ENCODE measurements at places on chromosomes 6 and 20.
A peak's percentile ranks its signal among the peaks of the same experiment; 100 is the strongest.

DNA sequence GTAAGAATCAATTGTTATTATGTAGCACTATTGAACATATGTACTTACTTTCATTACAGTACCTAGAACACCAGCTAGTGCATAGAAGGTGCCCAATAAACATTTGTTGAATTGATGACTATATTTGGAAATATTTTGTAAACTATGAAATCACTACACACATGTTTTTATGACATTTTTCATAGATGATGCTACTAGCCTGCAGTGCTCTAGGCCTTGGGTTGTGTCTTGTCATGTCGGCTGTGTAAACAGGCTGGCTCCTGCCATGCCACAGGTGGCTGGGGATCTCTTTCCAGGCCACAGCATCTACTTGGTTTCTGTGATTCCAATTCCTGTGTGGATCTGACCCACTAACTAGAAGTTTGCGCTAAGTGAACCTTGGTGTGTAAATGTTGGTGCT, 43.3 kb upstream of the EDN1 start:
- DNase-seq, result no peak

DNA sequence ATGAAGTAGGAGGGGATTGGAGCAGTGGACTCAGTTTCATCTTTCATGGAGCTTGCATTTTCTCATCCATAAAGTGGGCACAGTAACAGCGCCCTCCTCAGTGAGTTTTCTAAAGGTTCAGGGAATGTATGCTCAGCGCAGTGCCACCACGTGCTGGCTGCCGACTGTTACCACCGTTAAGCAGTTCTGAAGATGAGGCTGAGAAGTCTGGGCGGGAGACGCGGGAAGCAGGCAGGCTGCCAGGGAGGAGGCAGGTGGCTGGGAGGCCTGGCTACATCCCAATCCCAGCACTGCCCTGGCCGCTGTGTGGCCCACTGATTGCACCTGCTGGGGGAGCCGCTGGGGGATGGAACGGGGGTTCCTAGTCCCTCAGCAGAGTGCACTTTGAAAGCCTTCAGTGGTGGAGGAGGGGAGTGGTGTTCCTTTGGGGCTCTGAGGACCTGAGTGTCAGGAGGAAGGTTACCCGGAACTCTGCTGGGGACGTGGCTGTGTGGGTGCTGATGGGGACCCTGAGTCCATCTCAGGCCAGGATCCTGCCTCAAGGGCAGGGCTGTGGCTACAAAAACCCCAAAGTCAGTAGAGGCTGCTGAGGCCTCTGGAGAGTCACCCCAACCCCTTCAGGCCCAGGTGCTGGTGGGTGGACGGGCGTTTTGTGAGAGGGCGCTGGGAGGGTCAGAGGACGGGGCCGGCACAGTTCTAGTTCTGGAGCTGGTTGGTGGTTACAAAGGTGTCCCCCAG, 28.0 kb upstream of the PHACTR3 start:
- no peak for DNase-seq

DNA sequence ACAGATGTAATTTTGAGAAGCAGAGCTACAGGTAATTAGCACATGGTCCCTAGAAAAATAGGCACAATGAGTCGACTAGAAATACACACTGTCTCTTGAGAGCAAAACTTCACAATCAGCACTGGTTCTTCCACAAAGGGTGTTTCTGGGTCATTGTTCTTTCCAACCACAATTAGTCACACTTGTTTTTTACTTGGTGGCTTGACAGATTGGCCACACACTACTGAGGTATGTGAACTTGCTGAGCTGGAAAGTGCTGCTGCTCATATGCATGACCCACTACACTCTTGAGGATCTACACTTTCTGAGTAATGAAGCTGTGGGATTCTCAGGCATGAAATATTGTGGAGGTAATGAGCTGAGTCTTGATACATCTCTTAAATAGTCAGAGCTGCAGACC, 347.7 kb downstream of the BCKDHB start:
- peak; percentile 42 for DNase-seq

DNA sequence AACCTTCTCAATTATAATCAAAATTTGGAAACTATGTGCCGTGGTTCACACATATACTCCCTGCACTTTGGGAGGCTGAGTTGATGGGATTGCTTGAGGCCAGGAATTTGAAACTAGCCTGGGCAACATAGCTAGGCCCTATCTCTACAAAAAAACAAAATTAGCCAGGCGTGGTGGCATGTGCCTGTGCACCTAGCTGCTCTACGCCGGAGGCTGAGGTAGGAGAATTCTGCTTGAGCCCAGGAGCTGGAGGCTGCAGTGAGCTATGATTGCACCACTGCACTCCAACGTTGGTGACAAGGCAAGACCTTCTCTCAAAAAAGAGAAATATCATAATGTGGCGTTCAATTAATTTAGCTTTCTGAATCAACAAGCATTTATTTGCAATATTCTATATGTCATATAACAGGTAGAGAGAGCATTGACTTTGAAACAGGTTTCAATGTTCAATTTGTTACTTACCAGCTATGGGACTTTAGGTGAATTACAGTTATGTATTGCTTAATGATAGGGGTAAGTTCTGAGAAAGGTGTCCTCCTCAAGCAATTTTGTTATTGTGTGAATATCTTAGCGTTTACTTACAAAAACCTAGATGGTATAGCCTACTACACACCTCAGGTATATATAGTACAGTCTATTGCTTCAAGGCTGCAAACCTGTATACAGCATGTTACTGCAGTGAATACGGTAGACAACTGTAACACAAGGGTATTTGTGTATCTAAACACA, 2.2 kb upstream of the SYCP2 start:
- DNase-seq, result no peak

DNA sequence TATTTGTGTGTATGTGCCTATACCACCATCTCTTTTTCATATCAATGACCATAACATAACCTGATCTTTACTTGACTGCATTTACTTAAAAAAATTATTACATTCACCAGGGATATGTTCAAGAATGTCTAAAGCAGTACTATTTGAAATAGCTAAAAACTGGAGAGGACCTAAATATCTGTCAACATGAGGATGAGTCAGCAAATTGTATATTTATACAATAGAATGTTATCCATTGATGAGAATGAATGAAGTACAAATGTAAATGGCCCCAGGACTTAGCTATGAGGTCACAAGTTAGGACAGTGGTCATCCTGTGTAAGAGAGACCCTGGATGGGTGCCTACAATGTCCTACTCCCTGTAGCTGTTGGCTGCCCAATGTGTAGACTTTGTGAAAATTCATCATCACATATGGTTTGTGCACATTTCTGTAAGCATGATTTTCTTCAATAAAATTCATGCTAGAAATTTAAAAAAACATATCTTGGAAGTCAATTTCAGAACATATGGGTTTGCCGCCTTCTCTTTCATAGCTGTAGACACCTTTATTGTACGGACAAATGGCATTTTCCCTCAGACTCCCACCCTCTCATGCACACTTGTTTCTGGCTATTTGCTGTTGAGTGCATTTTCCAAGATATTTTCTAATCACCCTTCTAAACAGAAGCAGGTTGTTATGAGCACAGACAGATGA, 202.4 kb downstream of the CDH26 start:
- DNase-seq, result no peak

DNA sequence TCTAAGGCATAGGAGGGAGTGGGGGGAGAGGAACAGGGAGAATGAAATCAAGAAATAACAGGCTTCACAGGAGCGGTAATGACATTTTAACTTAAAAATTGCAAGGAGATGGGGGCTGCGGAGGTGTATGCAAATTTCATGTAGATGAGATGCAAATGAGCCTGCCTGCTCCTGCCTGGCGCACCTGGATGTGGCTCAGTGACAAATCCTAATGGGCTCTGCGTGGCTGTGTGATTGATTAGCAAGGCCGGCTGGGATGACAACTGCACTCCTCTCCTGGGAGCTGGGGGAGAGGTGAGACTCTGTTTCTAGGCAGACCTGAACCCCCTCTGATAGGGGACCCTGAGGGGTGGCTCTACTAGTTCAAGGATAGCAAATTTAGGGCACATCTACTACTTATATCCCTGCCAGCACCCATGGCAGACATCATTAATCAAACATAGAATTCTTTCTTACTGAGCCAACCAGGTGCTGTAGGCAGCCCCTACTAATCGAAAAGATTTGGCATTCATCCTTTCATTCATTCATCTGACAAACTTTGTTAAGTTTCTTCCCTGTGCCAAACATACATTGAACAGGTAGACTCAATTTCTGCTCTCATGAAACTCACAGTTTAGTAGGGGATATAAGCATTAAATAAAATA, 38.4 kb upstream of the TGM2 start:
- no peak for DNase-seq

DNA sequence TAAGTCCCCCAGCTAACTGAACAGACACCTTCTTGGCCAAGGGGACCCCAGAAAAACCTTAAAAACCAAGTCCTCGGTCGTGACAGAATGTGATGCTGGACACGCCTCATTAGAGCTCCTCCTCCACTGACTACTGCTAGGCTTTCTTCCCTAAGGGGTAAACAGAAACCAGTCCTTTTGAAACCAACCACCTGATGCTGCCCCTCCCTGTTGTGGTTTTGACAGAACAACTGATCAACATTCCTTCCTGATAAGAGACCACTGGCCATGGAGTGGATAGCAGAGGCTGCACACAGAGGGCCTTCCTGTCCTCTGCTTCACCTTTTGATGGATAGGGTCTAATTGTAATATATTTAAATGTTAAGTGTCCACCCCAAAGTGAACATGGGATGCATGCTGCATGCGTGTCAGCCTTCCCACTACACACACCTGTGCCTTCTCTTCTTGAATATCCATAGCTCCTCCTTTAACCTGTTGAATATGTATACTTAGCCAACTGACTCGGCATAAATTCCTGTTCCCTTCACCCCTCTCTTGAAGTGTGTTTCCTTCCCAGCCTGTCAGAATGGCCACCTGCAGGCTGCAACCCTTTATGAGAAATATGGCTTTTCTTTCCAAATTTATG, 27.9 kb upstream of the SLC2A12 start:
- no peak for DNase-seq

DNA sequence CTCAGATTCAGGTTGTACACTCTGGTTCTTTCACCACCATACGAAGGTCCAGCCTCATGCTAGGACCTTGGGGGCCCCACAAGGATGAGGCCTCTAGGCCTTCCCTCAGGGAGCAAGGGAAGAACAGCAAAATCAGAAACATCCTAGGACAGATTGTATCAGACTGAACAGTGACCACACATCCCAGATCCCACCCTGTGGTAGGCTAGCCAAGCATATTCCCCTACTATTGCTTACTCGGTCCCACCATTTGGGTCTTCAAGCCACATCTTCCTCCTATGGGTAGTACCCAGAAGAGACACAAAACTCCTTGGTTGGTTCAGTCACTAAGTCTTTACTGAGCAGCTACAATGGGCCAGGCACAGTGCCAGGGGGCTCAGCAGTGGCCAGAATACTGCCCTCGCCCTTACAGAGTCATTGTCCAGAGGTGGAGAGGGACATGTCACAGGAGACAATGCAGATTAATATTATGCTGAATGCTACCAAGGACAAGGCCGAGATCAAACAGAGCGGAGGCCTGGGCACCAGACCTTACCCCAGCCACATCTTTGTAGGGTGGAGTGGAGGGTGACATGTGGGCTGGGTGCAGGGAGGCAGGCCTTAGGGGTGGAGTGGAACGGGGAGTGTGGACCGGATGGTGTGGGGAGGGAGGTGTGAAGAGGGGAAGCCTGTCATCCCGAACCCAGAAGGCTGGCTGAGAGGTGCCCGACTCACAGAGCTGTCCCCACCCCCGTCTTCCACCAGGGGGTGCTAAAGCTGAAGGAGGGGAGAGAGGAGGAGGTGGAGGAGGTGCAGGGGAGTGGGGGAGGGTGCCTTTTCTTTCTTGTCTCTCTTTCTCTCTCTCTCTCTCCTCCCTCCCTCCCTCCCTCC, 6.8 kb upstream of the MAPK13 start:
- DNase-seq, result peak; percentile 75

DNA sequence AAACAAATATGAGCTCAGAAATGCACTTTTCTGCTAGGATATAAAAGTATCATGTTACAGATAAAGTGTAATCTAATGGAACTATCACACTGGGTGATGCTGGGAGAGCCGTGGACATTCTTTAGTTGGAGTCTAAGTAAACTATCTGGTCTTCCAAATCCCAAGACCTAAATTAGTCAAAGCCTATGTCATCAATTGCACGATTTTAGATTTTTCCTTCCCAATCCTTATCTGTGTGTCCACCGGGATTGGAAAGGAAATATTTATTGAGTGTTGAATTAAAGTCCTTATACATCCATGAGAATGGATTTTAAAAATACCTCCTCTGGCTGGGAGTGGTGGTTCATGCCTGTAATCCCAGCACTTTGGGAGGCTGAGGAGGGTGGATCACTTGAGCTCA, 19.6 kb upstream of the MRAP2 start:
- DNase-seq, result no peak

DNA sequence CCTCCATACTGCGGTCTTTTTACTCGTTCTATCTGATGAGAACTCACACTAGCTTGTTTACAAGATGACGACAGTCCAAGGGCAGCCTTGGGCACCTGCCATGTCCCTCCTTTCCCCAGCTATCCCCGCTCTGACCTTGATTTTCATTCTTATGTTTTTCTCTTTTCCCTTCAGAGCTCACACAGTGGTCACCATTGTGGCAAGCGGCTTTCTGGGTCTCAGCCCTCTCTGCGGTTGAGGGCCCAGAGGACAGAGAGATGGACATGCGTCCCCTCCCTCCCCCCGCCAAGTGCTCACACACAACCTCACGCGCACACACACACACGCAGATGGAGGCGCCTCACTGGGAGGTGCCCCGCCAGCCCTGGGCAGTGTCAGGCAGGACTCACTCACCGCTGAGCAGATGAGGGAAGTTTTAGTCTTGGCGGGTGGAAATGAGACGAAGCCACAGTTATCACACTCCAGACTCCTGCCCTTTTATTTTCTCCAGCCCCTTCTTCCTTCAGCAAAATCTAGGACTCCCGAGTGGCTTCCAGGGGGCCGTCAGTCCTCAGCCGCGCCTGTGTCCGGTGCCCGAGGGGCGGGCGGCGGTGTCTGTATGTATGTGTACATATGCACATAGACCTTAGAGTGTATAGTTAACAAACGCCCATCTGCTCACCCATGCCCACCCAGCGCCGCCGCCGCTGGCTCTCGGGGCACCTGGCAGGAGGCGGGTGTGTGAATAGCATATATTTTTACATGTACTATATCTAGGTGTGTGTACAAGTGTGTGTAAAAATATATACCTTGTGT, 13.8 kb upstream of the MYL9 start:
- no peak for DNase-seq

DNA sequence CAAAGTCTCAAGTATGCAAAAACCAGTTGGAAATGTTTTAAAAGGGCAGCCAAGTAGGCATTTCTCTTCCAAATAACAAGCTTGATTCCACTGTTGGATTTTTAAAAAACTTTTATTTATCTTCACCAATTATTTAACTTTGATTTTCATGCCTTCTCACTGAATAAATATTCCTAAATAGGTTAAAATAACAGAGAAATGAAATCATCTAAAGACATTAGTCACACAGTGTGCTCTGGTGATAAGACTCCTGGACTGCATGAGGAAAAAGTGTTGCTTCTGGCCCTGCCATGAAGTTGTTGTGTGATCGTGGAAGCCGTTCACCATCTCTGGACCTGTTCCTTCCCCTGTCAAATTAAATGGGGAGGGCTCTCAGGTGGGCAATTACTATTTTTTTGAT, 33.8 kb upstream of the IGF2R start:
- no peak for DNase-seq

- DNase-seq, result no peak
These were observed 9.2 kb downstream of the CPNE5 start for GRCh38 chr6:36829919-36830544.

GRCh38 chr6:97885325-97885724, 602.3 kb upstream of the MMS22L start:
- DNase-seq, result no peak

- DNase-seq, result no peak
These were observed 89.9 kb downstream of the PLCB1 start for GRCh38 chr20:8221887-8222419.
